ENCODE measurements at places on chromosomes 7 and 10.
A peak's percentile ranks its signal among the peaks of the same experiment; 100 is the strongest.

DNA sequence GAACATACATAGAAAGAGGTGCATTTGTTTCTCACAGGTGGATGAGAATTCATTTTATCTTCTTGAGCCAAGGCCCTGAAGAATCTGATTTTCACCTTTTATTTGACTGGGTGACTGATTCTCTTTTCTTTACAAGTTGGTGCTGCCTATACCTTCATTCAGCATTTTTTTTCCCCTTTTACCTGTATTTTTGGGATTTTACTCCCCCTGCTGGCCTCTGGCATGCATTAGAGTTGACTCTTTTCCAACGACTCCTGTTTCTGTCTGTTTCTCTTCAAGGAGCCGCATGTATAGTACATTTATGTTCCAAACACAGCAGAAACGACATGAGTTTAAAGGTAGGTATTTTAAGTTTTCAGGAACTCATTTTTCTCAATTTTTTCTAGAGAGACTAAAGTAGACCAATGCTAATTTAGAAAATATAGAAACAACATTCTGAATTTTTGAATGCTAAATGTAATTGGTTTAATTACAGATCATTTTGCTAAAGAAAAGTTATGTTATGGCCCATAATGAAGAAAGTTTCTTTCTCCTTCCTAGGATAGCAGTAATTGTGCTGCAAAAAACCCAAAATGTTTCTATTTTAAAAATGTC is 149.8 kb upstream of the HDAC9 start:
- peak; percentile 66 for DNase-seq

- no peak for DNase-seq
These were observed 127.4 kb downstream of the TACC2 start for GRCh38 chr10:122116331-122116730.

- DNase-seq: no peak
These were observed 96.5 kb downstream of the KAT6B start for GRCh38 chr10:74922921-74923320.

DNA sequence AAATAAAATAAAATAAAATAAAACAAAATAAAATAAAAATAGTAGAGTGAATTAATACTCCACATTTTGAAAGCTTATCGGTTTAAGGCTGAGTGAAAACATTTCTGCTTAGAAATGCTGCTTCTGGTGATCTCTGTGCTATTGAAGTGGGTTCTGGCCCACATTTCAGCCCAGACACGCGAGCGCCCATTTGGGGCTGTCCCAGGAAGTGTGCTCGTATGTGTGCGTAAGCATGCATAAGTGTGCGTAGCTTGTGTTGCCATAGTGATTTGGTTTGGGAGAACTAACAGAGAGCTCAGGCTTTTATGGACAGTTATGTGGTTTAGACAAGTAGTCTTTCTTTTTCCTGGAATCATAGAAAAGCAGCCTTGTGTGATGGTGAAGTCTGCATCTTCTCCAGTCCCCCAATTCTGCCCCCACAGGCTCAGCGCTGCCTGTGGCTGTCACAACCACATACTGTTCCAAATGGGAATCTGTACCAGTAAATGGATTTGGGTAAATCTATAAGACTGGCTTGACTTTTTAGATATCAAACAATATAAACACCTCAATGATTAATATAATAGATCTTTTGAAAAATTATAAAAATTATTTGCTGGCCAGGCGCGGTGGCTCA is 29.8 kb upstream of the PURB start:
- no peak for DNase-seq

DNA sequence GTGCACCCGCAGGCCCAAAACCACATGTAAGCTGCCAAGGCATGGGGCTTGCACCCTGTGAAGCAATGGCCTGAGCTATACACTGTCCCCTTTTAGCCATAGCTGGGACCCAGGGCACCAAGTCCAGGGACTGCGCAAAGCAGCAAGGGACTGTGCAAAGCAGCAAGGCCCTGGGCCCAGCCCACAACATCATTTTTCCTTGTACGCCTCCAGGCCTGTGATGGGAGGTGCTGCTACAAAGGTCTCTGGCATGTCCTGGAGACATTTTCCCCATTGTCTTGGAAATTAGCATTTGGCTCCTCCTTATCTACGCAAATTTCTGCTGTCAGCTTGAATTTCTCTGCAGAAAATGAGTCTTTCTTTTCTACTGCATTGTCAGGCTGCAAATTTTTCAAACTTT is 24.8 kb downstream of the ARHGAP19 start:
- no peak for DNase-seq

GRCh38 chr10:31126593-31126992 is 94.9 kb upstream of the ZNF438 start:
- no peak for DNase-seq

GRCh38 chr10:103044942-103045489 is 126.9 kb downstream of the CNNM2 start:
- DNase-seq: peak; percentile 30

DNA sequence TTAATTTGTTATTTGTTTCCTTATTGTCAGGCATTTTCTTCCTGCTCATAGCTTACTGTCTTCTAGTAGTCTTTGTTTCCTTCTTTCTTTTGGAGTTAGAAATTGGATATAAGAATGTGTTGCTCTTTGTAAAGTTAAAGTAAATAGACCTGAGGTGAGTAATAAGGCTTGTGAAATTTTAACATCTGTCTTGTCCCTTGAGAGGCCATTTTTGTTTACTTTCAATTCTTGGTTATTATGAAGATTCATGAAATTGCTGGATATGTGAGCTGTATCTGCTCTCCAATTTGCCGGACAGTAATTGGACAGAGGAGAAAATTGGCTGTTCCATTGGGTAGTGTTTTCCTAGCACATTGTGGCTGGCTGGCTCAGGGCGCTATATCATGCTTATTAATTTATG is 260.7 kb downstream of the EXOC4 start:
- no peak for DNase-seq

DNA sequence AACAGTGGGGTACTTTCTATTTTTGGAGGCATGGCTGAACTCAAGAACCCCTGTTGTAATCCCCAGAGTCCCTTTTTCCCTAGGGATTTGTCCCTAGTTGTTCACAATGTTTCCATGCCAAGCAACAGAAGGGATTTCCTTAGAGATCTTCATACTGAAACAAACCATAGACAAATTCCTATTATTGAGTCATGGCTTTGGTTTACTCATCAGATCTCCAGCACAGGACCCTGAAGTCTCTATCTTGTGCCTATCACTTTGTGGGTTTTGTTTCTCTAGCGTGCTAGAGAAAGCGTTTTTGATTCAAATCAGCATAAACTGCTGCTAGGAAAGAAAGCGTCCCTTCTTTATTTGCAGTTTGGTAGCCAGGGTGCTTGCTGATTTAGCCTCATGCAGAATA is 165.0 kb downstream of the BAMBI start:
- no peak for DNase-seq

- DNase-seq: no peak
These were observed 2.3 kb downstream of the CDH23 start for GRCh38 chr10:71398976-71399375.
